ENCODE measurements at places on chromosomes 6 and 20.

DNA sequence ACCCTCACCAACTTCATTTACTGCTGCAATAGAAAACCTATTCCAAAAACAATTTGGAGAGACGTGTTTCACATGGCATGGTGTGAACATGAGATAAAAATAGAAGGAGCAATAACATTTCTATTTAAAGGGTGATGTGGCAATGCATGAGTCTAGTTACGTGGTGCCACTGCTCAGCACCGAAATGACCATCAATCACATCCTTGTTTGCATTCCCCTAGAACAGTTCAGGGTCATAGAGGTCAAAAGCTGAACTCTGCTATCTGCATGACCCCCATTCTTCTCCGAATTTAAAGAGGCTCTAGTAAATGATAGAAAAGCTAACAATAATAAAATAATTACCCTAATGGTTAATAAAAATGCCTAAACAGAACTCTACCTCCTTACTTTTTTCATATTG lies 29.5 kb downstream of the ROS1 start:
- no peak for DNase-seq

DNA sequence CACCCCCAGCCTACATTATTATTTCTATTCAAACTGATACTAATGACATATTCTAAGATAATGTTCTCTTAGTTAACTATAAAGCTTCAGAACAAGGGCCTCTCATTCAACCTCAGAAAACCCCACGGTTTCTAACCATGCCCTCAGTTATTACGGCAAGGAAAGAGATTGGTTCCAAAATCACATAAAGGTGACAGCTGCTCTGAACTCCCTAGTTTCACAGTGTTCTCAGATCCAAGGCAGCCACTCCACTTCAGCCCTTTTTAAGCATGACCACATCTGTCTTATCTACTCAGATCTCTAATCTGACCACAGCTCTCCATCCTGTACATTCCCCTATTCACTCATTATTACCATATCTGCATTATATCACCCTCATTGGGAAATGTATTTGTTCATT lies 98.8 kb upstream of the CEP85L start:
- no peak for DNase-seq

DNA sequence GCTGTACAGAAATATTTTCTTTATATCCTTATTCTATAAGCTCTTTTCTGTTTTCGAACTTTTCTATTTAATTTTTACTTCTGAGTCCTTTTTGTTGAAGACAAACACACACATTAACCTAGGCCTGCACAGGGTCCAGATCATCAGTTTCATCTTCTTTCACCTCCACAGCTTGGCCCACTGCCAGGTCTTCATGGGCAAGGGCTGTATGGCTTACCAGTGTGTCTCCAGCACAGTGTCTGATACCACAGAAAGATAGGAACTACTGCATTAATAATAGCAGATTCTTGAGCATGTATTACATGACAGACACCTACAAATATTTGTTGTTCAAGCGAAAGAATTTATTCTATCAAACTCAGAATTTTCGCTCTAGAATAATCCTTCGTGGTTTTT lies 24.4 kb downstream of the QKI start:
- no peak for DNase-seq

GRCh38 chr20:49230561-49231133 lies 11.4 kb downstream of the DDX27 start:
- DNase-seq: no peak

DNA sequence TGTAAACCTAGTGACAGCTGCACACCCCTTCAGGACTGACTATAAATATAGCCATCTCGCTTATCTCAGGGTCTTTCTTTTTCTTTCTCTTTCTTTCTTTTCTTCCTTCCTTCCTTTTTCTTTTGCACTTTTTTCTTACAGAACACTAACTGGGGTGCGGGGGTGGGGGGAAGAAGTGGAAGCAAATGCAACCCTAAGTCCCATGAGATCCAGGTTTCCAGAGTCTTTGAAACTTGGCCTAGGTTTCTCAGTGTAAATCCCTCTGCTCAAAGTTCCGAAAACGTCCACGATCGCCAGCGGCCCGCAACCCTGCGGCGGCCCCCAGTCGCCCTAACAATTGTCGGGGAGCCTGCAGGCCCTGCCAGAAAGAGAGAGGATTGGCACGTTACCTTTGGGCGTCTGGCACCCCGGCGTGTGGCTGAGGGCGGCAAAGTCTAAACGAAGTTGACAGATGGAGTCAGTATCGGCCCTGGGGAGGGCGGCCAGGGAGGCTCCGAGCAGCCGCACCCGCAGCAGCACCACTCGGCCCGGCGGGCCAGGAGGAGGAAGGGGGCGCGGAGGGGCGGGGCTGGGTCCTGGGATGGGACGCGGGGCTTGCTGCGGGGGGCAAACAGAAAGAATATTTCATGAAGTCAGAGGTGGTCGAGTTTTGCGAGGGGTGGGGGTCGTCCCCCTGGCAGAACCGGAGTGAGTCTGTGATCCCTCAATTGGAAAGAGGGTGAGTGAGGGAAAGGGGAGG lies 577 bp upstream of the FOXF2 start:
- DNase-seq: no peak

DNA sequence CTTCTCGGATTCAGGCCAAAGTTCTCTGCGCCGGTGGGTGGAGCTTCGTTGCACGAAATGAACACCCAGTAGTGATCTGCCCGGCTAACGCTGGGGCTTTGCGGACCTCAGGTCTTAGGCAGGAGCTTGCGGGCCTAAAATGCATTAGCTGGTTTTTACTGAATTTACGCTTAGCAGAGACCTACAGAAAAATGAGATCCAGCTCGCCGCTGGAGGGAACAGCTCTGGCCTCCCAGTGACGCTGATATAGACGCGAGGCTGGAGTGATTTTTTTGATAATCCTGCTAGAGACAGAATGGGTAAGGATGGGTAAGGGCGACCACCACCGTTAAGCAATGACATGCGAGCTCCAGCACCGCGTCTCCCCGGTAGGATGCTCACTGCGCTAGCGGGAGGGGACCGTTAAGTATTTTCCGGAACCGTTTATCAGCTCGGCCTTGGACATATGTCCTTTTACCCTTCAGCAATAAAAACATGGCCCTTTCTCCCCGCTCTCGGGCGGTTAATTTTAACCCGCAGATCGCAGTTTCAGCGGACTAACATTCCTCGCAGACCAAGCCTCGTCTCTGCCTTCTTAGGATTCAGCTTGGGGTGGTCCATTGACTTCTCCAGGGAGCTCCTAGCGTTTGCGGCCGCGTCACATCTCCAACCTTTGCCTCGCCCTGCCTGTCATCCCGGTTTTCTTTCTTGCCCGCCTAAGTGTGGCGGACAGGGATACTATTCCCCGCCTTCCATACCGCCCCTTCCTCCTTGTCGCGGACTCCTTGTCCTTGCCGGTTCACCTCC lies 109.3 kb downstream of the GPX5 start:
- no peak for DNase-seq

GRCh38 chr20:10347086-10347880 lies 86.7 kb downstream of the MKKS start:
- no peak for DNase-seq

GRCh38 chr6:126821706-126822105 lies 296.8 kb upstream of the RSPO3 start:
- no peak for DNase-seq

DNA sequence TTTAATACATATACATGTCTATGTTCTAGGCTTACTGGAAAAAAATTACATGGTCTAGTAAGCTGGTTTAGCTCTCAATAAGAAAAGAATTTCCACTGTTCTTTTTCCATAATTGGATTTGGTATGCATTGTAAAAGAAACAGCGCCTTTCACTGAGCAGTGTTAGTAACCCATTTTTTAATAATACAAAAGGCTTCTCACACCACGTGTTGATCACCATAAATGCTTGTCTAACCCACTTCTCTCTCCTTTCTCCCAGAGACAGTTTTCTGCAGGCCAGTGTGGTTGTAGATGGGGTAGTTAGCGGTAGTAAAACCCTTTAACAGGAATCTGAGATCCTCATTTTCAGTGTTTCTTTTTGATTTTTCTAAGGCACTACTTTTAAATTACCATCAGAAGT lies 348.7 kb upstream of the MANEA start:
- DNase-seq: no peak

- DNase-seq: no peak
Observed at GRCh38 chr20:4817230-4817671, 95.5 kb downstream of the PRND start.

DNA sequence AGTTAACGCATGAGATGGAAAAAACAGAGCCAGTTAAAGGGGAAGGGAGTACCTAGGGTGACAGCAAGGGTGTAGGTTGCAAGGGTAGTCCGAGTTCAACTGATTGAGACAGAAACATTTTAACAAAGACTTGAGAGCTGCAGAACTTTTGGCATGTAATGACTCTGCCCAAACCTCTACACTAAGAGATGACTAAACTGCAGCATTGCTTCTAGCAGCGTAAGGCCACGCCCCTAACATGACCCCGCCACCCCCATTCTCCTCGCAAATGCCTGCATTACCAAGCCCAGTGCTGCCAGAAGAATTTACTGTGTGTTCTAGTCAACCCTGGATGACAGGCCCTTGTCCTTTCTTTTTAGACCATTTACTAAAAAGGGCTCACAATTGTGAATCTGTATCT lies 6.3 kb upstream of the HINT3 start:
- DNase-seq: no peak

GRCh38 chr6:45052325-45052724 lies 275.8 kb upstream of the RUNX2 start:
- DNase-seq: no peak

GRCh38 chr6:4155848-4156466 lies 20.6 kb upstream of the ECI2 start:
- DNase-seq: peak; percentile 77

DNA sequence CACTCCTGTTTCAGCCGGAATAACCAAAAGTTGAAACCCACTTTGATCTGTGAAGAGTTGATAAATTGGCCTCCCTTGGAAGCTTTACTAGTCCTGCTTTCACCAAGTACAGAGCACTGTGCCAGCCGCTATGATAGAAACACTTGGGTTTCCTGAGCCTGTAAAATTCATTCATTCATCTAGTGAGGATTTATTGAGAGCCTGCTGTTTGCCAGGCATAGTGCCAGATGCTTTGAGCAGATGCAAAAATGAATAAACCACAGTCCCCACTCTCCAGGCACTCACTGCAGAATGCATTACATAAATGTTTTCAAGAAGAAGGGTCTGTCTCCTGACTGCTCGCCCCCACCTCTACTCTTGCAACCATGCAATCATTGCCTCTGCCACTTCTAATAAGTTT lies 25.3 kb upstream of the TMEM217 start:
- no peak for DNase-seq

- DNase-seq: no peak
Observed at GRCh38 chr6:25441663-25442270, 162.6 kb downstream of the CARMIL1 start.

DNA sequence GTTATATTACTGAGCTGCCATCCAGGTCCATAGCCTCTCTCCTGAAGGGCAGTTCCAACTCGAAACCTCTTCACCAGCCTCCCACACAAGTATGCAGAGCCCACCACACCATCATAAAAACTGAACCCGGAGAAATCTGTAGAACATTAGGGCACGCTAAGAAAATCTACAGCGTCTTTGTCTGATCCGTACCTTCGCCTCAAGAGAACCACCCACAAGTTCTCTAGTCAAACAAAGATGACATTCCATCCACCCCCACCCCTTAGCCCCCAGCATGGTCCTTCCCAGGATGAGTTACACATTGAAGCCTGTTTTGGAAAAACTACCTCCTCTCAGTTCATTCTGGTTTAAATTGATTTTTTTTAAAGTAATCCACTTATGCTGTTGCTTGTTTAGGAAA lies 219.7 kb downstream of the ZMYND8 start:
- DNase-seq: no peak

DNA sequence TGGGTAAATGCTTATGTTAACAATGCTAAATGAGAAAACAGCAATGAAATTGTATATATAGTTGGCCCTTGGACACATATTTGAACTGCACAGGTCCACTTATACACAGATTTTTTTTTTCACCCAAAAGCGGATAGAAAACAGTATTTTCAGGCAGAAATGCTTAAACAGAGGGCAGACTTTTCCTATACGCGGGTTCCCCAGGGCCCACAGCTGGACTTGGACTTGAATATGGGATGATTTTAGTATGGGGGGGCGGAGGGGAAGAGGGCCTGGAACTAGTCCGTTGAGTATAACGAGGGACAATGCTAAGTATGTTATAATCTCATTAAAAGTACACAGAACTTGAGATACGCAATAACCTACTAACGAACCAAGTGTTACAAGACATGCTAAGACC lies 1.1 kb upstream of the PRSS35 start:
- no peak for DNase-seq

- no peak for DNase-seq
Observed at GRCh38 chr20:48759631-48760245, 68.1 kb downstream of the PREX1 start.

DNA sequence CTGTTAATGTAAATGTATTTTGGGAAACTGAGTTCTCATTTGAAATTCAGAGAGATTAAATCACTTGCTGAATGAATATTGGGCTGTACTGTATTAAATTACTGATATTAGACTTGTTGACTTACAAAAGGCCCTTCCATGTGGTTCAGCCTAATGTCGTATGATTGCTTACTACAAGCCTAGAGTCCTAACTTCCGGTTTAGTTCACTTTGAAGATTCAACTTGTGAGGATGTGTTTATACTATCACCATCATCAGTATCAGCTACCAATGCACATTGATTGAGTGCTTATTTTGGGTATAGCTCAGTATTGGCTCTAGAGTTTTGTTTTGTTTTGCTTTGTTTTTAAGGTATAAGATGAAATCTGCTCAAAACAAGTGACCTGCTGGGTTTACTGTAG lies 48.3 kb downstream of the FAM217A start:
- DNase-seq: no peak

GRCh38 chr6:136886091-136886490 lies 36.0 kb upstream of the SLC35D3 start:
- no peak for DNase-seq

GRCh38 chr6:123380257-123380656 lies 256.5 kb downstream of the TRDN start:
- no peak for DNase-seq

DNA sequence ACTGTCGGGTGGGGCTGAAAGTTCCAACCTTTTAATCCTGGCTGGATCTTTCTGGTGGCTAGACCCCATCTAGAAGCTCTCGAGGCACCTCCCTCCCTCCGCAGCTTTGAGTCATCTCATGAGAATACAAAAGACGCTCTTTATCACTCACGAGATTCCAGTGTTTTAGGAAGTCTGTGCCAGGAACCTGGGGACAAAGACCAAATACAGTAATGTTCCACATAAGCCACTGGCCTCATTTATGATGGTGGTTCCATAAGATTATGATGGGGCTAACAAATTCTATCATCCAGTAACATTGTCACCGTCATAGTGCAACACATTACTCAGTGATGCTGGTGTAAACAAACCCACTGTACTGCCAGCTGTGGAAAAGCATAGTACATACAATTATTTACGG lies 48.7 kb downstream of the NCOA7 start:
- DNase-seq: no peak

DNA sequence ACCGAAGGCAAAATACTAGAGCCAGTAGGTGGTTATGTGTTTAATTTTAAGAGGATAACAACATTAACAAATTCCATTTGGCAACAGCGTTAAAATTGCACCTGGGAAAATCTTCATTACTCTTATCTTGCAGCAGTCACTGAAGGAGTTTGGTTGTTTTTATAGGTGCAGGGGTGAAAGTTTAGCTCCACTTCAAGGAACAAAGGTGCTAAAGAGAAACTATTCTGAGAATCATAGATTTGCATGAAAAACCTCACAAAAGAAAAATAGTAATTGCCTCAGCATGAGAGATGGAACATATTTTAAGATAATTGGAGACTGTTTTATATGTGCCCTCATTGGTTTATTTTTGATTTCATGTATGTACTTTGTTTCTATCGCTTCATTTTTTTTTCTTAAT lies 444.4 kb downstream of the UTRN start:
- no peak for DNase-seq
